ENCODE measurements at places on chromosomes 1 and 21.

DNA sequence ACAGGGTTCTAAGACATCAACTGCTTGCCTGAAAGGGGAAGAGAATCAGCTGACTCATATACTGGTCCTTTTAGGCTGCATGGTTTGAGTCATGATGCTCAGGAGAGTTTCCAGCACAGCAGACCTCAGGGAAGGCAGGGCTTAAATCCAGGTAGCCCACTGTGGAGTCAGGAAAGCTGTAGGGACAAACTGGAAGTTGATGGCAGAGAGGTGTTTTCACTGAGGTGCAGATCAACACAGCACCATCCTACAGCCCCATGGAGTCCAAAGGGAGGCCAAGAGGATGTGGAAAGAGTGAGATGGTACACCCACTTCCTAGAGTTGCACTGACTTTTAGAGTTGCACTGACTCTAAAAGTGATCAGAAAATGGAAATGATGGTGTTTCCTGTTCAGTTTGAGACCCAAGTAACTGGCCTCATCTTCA, 252.4 kb upstream of the DUSP10 start:
- no peak for DNase-seq

DNA sequence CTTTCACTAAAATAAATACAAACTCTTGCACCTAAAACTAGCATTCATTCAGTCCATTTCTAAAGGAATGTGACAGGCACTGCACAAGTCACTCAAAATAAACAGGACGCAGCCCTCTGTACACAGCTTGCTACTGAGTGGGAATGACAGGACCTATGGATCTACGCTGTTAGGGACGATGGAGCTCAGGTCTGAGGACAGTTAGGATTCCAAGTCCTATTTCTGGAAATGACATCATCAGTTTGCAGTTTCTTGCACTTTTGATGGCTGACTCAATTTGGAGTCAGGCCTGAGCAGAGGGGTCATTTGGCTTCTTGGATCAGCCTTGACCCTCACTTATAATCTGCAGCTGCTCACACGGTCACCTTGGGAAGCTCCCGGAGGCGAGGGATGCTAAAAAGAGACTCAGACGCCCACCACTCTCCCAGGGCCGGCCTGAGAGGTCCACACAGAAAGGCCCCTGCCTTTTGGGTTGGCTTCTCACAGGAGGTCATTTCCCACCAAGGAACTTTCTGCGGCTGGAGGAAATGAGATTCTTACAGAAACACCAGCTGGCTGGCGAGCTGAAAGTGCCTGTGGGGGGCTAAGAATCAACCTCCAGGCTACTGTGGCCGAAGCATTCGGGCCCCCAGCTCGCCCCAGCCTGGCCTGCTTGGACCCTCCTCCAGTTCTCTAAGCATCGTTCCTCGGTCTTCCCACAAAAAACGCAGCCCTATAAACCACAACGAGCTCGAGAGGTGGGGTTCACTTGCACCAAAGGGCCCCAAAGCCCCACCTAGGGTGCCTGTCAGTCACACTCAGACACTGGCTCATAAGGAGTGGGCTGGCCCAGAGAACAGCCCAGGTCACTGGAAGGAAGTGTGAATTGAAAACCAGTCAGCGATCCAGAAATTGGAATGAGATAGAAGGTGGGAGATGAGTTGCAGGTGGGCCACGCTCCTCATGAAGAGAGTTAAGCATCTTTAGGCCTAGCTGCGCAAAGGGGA, 8.9 kb upstream of the PDE9A start:
- DNase-seq = no peak

DNA sequence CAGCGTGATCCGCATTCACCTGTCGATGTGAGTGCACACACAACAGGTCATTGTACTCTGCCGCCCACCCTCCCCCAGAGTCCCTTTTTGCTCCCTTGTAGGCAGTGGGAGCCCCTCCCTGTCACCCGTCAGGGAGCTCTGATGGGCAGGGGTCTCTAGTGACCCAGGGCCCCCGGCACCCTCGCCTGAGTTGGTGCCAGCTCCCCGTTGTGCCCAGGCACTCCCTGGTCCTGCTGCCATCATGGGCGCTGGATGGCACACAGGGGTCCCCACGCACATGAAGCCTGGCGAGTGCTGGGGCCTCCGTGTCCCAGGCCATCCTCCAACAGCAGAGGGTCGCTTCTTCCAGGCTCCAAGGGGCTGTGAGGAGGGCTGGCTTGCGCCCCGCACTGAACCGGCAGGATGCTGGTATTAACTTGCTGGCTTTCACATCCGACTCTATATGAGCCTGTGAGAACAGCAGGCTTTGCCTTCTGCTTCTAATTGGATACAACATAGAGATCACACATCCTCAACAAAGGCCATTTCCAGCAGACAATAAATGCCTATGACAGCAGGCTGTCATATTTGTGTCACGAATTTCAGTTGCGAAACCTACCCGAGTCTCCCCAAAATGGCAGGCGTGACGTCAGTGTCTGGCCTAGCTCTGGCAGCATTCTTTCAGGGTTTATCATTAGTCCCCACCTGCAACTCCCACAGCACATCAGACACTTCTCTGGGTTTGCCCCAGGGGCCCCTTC, 35.4 kb downstream of the KIAA1614 start:
- no peak for DNase-seq

DNA sequence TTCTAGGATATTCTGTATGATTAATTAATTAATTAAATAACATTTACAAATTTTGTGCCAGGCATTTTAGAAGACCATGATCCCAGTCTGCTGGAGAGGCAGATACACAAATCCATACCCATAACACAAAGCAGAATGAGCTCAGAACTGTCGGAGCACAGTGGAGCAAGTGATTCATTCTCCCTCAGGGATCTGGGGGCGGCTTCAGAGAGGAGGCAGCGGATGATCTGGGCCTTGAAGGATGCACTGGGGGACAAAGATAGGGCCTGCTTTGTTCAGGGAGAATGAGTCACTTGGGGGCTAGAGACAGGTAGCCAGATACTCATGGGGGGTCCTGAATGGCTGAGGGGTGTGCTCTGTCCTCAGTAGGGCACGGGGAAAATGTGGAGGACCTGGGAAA, 50.9 kb upstream of the TRABD2B start:
- DNase-seq = no peak

- DNase-seq = no peak
Measured at GRCh38 chr1:165650981-165651625, 20.1 kb downstream of the MGST3 start.

DNA sequence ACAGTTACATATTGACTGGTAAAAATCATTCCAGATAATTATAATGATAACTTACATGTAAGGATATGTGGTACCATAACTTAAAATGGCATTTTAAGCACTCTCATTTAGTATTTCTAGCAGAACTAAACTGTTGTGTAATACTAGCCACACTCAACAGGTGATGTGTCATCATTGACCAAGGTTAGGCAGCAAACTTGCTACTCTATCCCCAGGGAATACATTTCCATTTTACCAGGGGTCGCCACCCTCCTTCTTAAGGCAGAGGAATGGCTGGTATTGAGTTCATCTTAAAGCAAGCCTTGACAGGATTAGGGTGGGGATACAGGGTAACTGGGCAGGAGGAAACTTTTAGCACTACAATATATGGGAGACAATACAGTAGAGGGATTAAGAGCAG, 259.8 kb upstream of the CAMK1G start:
- no peak for DNase-seq

DNA sequence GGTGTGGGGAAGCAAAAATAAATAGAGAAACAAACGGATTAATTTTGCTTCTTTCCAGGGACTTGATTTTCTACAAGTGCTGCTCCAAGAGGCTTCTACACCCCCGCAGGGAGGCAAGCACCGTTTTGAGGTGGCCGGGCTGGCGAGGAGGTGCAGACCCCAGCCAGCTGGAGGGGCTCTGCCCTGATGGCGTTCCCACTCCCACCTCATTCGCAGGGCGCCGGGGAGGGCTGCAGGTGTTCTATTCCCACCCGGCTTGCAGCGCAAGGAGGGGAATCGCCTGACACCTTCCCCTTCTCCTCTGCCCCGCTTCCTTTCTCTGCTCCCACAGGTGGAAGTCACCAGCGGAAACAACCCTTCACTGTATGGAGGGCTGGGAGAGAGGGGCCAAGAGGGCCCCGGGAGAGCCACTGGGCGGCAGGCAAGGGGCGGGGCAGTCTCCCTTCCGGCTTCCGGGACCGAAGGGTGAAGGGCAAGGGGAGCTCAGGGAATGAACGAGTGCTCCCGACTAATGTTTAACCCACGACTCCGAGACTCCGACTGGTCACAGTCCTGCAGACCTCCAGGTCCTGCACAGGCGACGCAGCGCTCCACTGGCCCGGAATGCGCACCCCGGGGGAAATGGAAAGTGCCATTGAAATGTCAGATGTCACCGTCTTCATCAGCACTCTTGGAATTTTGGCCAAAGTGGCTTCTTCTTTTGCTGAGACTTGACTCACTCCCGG, 29.1 kb downstream of the TEX35 start:
- DNase-seq = peak; percentile 61

- no peak for DNase-seq
Measured at GRCh38 chr1:51061231-51061918, 40.7 kb upstream of the C1orf185 start.

DNA sequence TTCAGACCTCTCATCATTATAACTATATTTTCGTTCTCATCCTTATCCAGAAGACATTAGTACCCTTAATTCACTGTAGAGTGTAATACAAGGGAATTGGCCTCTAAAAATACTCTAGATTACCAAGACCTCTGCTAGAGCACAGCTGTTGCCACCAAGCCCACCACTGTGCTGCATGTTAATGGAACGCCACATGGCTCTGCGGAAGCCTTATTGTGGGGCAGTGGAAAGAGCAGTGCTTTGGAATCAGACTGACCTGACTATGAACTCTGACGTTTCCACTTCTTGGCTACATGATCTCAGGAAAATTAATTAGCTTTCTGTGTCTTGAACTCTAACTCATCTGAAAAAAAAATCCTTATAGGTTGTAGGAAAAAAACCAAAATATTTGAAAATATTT, 222.1 kb downstream of the LMX1A start:
- no peak for DNase-seq

DNA sequence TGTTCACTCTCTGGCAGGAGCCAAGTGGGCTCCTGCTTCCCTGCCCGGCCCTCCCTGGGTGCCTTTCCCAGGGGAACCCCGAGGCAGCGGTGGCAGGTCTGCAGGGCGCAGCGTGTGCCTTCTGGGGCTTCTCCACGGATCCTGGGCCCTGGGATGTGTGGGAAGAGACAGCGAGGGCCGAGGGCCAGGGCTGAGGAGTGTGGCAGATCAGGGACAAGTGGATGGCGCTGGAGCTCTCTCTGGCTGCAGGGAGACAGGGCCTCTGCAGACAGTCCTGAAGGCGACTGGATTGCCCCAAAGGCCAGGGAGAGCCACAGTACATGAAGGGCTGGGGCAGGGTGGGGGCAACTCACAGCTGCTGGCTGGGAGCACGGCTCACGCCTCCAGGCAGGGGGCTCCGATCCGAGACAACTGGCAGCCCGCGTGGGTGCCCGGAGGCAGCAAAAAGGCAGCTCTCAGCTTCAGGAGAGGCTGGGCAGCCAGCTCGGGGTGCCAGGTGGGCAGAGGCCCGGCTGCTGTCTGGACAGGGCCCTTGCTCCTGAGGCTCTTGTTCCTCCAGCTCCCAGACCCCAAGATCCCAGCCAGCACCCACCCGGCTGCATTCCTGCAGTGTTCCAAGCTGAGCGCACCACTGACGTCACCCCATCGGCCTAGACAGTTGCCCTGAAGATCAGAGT, 16.0 kb downstream of the MORN1 start:
- no peak for DNase-seq

Measured in HL-60 (cell line).